AG10803 (cell line): ENCODE measurements at places on chromosomes 2 and 18.

GRCh38 chr2:147679955-147680531 is 164.8 kb upstream of the ACVR2A start:
- no peak for DNase-seq

- peak; percentile 57 for DNase-seq
Observed at GRCh38 chr2:121596221-121597080, 52.8 kb downstream of the CLASP1 start.

DNA sequence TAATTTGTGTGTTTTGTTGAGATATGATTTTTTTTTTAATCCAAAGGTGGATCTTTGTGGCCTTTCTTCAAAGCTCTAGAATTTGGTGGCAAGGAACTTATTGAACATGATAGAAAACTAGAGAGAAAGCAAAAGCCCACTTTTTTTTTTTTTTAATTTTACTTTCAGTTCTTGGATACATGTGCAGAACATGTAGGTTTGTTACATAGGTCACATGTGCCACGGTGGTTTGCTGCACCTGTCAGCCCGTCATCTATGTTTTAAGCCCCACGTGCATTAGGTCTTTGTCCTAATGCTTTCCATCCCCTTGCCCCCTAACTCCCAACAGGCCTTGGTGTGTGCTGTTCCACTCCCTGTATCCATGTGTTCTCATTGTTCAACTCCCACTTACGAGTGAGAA is 135.9 kb downstream of the RHBDD1 start:
- no peak for DNase-seq

GRCh38 chr2:74945788-74946331 is 12.6 kb upstream of the POLE4 start:
- peak; percentile 57 for DNase-seq

DNA sequence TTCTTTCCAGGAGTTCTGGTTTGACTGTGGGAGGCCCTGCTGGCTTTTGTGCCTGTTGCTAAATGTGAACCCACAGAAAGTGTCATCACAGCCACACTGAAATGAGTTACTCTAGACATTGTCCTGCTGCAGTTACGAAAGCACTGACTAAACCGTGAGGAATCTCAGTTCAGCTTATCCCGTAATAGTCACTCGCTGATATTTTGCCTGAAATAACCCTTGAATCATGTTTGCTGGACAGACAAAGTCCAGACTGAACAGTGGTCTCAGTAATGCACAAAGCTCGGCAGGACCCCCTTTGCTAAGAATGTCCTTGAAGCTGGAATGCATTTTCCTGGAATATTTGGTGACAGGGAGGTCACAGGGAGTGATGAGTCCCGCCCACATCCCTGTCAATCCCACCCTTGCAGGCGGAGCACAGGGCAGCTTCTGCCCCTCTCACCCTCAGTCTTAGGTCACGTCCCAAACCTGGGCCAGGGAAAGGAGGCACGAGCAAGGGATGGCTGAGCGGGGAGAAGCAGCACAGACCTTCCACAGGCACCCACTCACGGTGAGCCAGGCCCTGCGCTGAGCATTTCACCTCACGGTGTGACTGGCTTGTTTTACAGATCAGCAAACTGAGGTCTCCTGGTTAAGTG is 53.4 kb downstream of the ADI1 start:
- peak; percentile 92 for DNase-seq

GRCh38 chr2:63594660-63595059 is 5.9 kb downstream of the MDH1 start:
- DNase-seq = no peak

GRCh38 chr2:135327146-135327545 is 203.9 kb downstream of the ZRANB3 start:
- DNase-seq = no peak
